ENCODE measurements at places on chromosomes 1 and 21.

DNA sequence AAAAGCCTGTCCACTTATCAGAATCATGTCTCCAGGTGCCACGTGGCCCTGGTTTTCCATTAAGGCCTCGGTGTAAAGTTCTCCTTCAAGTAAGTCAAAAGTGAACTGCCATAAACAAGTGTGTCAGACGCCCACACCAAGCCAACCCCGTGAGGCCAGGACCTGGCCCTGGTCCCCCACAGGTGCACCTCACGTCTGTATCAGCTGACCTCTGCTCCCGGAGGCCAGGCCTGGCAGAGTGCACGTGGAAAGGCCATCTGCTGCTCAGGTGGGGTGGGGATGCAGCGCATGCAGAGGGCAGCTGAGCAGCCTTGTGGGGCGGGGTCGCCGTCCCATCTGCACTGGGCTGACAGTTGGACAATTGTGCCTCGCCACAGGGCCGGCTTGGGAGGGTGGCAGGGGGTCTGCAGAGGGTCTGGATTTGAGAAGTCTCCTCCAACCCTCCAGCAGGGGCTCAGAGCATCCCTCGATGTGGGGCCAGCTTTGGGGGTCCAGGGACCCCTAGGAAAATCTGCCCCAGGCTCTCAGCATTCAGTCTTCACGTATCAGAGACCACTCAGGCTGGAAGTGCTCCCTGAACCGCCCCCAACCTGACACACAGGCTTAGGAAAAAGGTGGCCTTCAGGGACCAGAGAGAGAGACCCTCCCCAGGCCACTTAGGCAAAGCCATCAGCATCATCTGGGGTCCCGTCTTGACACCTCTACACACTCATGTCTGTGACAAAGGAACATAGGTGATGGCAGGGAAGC is 3.0 kb downstream of the SLC19A1 start:
- no peak for DNase-seq

GRCh38 chr1:187570166-187570565 is 741.4 kb downstream of the PLA2G4A start:
- no peak for DNase-seq

GRCh38 chr1:224238756-224239155 is 55.7 kb downstream of the DEGS1 start:
- DNase-seq: no peak

- DNase-seq: no peak
Observed at GRCh38 chr1:242692988-242693387, 168.5 kb upstream of the PLD5 start.

- DNase-seq: no peak
Observed at GRCh38 chr1:167774710-167775109, 52.9 kb downstream of the MPZL1 start.
